ENCODE measurements at places on chromosomes 13 and 19. TPM values are rescaled to one million over a fixed set of nuclear protein-coding genes. Genes with fewer than 3 reads are reported as not detected.

SHFL gene
- 21.0 TPM for total RNA-seq

LILRB3 gene
- 2.1 TPM for total RNA-seq

KIR2DL1 gene
- not detected for total RNA-seq

DENND1C gene
- 1.3 TPM for total RNA-seq

SHD gene
- total RNA-seq: not detected

TTC9B gene
- not detected for total RNA-seq

FAAP24 gene
- total RNA-seq: 4.9 TPM

MIPEP gene
- 14.8 TPM for total RNA-seq

PLK5 gene
- total RNA-seq: not detected

C19orf73 gene
- not detected for total RNA-seq

PROZ gene
- not detected for total RNA-seq

LILRA5 gene
- total RNA-seq: not detected

C19orf67 gene
- not detected for total RNA-seq

KASH5 gene
- total RNA-seq: 0.66 TPM

TRPM4 gene
- total RNA-seq: 28.0 TPM

N4BP2L1 gene
- 18.5 TPM for total RNA-seq

FFAR2 gene
- total RNA-seq: not detected

CGB3 gene
- total RNA-seq: not detected

ADAMTSL5 gene
- total RNA-seq: not detected

BLOC1S3 gene
- total RNA-seq: 4.9 TPM

ENOX1 gene
- total RNA-seq: 0.78 TPM

PDCD5 gene
- 53.7 TPM for total RNA-seq

ZNF816 gene
- total RNA-seq: 4.9 TPM

SIGLEC10 gene
- 2.0 TPM for total RNA-seq

PRTN3 gene
- not detected for total RNA-seq

Data from body of pancreas (tissue), 4 donors.